NCI-H2081 (cell line): ENCODE measurements at places on chromosomes 3 and 15.

DNA sequence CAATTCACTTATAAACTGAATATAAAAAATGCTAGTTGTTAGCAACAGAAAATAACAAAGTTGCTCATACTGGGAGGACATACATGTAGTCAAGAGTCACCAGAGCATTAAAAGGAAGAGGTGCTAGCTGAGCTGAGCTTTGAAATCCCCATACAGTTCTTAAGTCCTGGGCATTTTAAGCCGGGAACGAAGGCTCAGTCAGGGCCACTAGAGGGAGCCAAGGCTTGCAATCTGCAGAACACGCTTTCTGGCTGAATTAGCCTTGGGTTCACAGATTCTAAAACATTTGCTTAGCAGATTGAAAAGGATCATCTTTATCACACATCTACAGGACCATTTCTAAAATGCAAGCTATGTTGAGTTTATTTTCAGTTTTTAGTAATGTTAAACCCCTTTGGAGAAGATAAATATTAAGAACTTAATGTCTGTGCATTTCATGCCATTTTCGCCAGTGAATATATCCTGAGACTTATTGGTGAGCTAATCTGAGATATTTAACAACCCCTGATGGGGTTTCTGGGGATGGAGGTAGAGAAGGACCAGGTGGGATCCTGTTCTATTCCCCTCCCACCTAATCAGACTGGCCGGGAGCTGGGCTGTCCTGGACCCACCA is 26.3 kb upstream of the MNS1 start:
- DNase-seq, result peak; percentile 76

GRCh38 chr3:168678730-168679129 is 583.0 kb upstream of the GOLIM4 start:
- no peak for DNase-seq

- peak; percentile 26 for DNase-seq
Observed at GRCh38 chr3:109275702-109276293, 40.5 kb downstream of the DPPA2 start.

DNA sequence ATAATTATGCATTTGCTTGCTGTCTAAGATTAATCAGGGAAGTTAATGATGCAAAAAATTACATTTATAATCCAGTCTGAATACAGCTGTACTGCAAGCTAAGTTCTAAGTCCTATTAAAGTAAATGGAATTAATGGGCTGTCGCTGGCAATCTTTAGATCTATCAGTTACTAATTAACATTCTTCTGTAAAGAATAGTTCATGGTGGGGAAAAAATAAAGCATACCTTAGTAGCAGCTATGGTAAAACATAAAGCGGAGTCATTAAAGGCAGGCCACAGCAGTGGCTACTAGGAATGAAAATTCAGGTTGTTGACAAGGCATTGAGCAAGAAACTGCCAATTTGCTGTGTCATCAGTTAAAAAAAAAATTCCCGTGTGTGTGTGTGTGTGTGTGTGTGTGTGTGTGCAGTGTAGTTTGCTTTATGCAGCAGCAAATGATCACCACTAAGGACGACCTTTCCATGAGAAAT is 129.8 kb downstream of the ZNF385D start:
- no peak for DNase-seq

GRCh38 chr15:73716417-73716816 is 32.2 kb downstream of the CD276 start:
- DNase-seq, result peak; percentile 86

DNA sequence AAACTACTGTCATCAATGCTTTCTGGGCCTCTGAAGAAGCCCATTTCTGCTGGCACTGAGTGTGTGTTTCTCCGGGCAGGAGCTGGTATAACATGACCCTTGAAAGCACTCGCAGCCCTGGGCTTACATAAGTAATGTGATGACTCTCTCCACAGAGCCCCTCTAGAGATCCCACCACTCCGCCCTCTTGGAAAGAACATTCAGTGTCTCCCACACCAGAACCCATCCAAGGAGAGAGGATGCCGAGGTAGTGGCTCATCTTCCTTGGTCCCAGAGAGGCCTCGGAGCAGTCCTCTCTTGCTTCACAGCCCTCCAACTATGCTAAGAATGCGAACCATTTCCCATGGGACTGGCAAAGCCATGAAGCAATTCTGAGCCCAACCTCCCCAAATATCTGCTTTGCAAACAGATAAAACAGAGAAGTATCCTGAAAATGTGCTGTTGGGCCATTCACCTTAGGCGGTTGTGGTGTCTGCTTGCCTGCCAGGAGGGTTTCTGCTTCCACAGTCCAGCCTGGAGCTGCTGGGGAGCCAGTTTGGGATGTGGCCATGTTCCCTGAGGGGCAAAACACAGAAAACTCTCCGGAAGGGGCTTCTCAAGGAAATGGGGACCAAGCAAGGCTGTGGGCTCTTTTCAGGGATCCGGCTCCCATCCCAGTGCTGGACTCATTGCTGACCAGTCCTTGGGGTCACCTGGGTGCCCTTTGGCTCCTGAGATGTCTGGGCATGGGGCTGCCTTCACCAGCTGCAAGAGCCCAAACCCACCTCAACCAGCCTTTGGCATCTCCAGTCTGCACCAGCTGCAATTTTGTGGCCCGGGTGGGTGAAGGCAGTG is 47.3 kb downstream of the AMOTL2 start:
- no peak for DNase-seq

- DNase-seq, result peak; percentile 58
Observed at GRCh38 chr3:173921732-173922131, 524.2 kb downstream of the NLGN1 start.

- DNase-seq, result no peak
Observed at GRCh38 chr3:130841357-130841756, 52.5 kb upstream of the ATP2C1 start.

- peak; percentile 87 for DNase-seq
Observed at GRCh38 chr3:48429317-48429959, 448 bp downstream of the PLXNB1 start.

DNA sequence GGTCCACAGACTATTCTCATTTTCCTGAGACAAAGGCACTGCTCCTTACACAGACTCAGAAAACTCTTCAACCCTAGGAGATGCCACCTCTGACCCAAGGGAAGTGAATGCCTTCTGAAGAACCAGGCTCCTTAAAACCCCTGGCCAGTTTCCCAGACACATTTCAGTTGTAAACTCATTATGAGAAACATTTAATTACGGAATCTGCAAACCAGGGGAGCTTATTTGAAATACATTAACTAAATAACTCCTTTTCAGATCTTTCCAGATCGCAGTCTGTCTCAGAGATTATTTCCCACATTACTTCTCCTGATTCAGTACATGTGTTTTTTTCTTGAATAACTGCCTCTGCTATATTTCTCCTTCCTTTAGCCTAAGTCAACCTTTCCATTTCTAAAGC is 17.6 kb downstream of the MYO5A start:
- no peak for DNase-seq
